GM12864 (cell line): ENCODE measurements at places on chromosomes 2 and 18.

DNA sequence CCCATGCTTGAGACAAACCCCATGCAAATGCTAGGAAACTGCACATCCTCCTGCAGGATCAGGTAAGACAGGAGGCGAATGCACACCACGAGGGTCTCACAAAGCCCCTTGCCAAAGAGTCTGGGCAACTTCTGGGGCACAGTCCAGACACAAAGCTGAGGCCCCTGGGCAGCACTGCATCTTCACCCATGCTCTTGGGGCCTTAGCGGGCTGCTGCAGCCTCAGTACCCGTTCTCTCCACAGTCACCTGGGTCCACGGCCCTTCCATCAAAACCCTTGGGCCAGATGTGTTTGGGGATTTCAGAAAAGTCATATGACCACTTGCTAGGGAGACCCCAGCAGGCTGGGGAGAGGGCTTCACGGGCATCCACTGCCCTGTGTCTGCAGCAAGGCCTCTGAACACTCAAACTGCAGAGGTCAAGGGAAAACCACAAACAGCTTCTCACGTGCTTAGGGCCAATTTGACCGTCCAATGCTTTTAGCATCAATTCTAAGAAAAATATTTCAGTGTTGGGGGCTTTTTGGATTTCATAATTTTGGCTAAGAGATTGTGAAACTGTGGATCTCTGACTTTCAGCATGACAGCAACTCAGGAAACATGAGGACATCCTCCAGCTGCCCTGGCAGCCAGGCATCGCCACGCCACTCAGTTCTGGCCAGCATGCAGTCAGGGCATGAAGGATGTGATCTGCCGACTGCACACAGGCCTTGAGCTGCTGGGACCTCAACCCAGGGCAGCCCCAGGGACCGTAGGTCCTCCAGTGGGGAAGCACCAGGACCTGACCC lies 20.0 kb downstream of the PASK start:
- no peak for DNase-seq

DNA sequence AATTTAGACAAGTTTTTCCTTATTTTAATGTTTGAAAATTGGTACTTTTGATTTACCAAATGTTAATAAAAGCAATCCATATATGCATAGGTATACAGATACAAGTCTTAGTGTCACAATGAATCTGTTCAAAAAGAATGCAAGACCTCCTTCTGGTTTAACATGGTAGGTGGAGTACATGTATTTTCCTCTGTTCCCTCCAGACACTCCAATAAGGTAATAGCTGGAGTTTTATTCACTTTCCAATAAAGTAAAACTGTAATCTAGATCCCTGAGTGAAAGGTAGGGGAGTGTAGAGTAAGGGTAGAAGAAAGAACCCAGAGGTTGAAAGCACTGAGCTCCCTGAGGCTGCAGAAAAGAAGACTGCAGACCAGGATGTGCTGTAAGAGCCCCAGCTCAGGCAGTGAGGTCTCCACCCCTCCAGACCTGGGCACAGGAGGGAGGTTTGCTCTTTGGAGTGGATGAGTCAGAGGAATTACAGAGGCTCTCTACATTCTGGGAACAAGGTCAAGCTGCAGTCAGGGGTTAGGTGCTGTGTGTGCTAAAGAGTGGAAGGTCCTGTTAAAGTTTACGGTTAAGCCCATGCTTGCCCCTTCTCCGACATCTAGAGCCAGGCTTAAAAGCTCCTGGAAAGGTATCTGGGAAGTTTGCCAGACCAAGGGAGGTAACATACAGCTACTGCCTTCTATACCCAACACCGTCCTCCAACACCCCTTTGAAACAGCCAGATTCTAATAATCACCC lies 27.6 kb upstream of the STAT1 start:
- DNase-seq: no peak

- no peak for DNase-seq
These were observed 73.8 kb downstream of the CLIP4 start for GRCh38 chr2:29189052-29189451.

DNA sequence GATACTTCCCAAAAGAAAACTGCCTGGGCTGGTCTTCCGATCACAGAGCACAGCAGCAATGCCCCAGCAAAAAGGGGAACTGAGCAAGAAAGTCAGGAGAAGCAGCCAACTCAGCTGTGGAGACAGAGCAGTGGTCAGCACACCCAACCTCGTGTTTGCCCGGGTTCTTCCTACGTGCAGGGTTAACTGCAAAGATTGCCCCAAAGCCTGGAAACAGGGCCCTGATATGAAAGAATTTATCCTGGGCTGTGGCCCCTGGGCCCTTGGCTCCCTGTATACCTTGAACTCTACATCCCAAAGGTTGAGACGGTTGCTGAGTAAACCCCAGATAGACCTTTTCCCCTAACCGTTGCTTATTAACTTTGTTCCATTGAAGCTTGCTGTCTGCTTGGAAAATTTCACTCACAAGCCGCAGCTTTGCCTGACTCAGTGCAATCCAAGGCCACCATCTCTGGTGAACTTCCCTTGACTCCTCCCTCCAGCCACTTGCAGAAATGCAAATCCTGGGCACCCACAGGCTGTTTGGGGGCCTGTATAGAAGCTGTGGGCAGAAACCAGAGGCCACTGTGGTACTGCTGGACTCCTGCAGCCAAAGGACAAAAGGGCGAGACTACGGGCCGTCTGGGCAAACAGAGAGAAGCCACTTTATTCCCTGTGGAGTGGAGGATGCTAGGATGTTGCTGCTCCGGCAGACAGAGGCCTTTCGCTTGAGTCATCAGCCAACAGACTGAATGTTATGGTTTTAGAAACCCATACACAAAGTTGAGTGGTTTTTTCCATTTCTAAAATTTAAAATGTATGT lies 18.2 kb downstream of the NRP2 start:
- DNase-seq: no peak

GRCh38 chr2:22817197-22817596 lies 567.8 kb upstream of the KLHL29 start:
- no peak for DNase-seq

DNA sequence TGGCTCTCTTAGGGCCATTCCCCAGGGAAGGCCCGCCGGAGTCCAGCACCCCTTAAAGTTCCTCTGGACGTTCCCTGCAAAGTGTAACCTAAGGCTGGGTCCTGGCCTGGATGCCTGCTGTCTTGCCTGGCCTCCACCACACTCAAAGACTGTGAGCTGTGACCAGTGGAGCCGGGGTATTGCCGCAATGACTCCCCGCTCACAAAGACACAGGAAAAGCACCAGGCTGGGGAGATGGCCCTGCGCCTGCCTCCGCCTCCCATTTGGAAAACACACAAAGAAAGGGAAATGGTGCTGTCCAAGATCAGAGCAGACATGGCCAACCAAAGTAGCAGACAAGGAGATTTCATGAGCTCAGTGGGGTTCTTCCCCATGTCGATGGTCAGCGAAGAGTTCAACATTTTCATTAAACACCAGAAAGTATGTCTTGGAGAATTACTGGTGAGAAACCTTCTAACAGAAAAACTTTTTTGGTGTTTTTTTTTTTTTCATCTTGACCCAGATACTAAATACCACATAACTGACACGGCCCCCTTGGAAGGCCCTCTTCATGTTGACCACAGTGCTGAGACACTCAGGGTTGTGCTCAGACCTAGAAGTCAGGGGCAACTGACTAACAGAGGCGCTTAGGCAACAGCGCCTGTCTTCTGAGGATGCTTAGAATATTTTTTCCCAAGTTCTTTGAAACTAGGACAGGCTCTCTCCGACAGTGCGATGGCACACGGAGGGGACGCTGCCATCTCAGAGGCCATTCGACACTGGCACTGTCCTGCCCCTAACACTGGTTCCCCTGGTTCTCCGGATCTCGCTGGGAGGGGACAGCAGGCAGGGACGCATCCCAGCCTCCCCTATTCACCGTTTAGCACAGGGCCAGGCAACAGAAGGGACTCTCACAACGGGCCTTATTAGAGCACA lies 226.4 kb upstream of the ID2 start:
- DNase-seq: no peak

- peak; percentile 15 for DNase-seq
These were observed 99.5 kb downstream of the RBMS1 start for GRCh38 chr2:160394153-160394552.

- DNase-seq: peak; percentile 10
These were observed 844.3 kb downstream of the MBD2 start for GRCh38 chr18:53380063-53380639.
